ENCODE measurements at places on chromosomes 16 and 17.

DNA sequence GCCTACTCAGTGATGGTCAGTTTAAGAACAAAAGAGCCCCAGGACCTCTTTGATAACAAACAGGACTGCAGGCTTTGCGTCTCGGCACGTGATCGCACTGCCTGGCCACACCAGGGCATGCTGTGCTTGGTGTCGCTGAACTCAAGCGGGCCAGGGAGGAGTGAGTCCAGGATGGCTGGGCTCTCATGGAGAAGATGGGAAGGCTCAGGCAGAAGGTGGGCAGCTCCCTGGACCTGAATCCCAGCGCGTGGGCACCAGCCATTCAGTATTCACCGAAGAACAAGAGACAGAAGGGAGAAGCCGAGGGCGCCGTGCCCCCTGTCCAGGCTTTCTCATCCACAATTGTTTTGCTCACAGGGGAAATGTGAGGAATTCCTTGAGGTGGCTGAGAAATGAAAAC, 11.9 kb downstream of the KATNB1 start:
- DNase-seq: no peak

DNA sequence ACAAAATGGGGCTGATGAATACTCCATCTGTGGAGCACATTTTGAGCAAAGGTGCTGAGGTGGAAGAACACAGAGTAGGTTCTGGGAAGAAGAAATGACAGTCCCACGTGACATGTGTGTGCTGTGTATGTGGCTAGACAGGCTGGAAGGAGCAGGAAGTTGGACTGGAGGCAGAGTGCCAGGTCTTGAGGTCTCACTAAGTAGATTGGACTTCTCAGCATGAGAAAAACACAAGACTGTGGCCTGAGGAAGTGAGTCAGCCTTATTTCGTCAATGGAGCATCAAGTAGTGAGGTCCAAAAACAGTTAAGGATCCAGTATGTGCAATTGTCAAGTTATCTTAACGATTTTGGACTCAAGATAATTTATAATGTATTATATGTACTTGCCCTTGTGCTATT, 736.5 kb downstream of the KCNJ2 start:
- no peak for DNase-seq

DNA sequence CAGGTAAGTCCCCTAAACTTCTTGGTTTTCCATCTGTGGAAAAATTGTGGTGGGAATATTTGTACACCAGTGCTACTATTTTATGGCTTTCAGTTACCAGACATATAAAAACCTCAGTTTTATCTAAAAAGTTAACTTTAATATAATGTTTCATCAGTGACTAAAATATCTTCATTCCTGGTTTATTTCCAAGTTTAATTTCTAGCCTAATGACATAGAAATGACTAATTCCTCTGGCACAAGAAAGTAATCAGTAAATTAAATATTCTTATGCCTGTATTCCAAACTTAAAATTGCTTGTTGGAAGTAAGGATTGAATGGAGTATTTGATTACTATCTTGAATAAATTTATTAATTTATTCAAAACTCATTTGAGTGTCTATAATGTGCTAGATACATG, 757.0 kb downstream of the CDH11 start:
- DNase-seq: no peak

GRCh38 chr17:77959126-77959925, 823 bp downstream of the TNRC6C start:
- DNase-seq: peak; percentile 24

- no peak for DNase-seq
These were observed 91.7 kb downstream of the LITAF start for GRCh38 chr16:11495066-11495407.

- no peak for DNase-seq
These were observed at the start of gene CPHXL2 for GRCh38 chr16:75676909-75677308. TSS of gene CPHXL2 (minus strand) at chr16:75677009. CDS start at chr16:75676999, 10 bp downstream.

GRCh38 chr17:75684924-75685323, 17.8 kb downstream of the SAP30BP start:
- no peak for DNase-seq

- DNase-seq: no peak
These were observed 37.2 kb downstream of the CCDC42 start for GRCh38 chr17:8707332-8708024.

- no peak for DNase-seq
These were observed 8.5 kb downstream of the MMP28 start for GRCh38 chr17:35786941-35787432.

DNA sequence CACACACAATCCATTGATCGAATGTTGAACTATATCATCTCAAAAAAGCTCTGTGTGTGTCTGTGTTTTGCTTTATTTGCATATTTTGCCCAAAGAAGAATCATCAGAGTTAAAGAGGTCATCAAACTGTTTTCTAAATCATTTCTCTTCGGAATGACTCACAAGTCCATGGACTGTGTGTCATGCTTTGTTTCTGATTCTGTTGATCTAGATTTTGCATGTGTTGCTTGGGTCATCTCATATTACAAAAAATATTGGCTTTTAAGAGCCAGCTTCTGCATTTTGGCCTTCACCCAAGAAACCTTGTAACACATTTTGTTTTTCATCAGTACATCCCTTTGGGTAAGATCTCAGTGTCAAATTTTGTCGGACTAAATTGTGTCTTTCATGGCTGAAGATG, 471.2 kb upstream of the HSBP1 start:
- no peak for DNase-seq

- peak; percentile 52 for DNase-seq
These were observed 5.5 kb upstream of the SLC25A35 start for GRCh38 chr17:8300627-8301242.

- peak; percentile 73 for DNase-seq
These were observed 15.4 kb upstream of the PLLP start for GRCh38 chr16:57299719-57300386.

DNA sequence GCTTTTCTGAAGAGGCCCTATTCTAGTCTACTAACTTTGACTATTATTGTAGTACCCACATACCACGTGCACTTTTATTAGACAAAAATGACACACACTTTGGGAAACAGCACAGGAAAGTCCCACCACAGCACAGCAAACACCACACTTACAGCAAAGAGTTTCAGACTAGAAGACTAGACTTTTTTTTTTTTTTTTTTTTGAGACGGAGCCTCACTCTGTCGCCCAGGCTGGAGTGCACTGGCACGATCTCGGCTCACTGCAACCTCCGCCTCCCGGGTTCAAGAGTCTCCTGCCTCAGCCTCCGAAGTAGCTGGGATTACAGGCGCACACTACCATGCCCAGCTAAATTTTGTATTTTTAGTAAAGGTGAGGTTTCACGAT, 20.1 kb downstream of the YWHAE start:
- no peak for DNase-seq

DNA sequence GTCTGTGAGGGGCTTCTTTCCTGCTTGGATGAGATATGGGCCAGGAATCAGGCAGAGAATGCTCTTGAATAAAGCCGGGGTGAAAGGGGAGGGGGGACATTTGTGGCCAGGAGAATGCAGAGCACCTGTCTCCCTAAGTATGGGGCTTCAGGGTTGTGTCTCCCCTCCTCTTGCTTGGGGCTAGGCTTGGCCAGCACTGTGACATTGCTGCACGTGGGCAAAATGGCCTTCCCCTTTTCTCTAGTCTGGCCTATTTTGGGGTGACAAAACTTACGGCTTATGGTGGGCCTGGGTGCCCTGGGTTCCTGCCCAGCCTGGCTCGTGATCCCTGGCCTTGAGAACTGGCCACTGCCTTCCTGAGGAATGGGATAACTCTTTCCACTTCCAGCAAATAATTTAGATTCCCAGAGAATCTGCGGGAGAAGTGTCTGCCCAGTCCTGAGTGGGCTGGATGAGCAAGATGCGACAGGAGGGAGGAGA, 5.6 kb downstream of the NFE2L1 start:
- DNase-seq: no peak

GRCh38 chr16:50390914-50391716, 22.3 kb upstream of the BRD7 start:
- no peak for DNase-seq

DNA sequence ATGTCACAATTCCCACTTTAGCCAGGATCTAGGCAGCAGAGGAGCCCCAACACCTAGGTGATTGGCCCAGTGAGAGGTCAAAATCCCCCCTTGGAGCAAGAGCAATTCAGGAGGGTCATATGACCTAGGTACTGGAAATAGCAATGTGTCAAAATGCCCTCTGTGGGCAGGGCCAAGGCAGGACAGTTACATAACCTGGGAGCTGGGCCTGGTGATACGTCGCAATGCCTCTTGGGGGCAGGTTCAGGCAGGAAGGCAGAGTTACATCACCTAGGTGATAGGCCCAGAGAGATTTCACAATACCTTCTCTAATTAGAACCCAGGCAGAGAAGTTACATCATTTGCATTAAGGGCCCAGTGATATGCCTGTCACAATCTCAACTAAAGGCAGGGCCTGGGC, 1906.3 kb downstream of the TP53TG3F start:
- no peak for DNase-seq

- no peak for DNase-seq
These were observed 626 bp downstream of the NUPR1 start for GRCh38 chr16:28537964-28538732.

GRCh38 chr17:29761040-29761761, 138.5 kb upstream of the CORO6 start:
- DNase-seq: peak; percentile 69

GRCh38 chr17:68777243-68777855, 176.2 kb upstream of the FAM20A start:
- DNase-seq: no peak

DNA sequence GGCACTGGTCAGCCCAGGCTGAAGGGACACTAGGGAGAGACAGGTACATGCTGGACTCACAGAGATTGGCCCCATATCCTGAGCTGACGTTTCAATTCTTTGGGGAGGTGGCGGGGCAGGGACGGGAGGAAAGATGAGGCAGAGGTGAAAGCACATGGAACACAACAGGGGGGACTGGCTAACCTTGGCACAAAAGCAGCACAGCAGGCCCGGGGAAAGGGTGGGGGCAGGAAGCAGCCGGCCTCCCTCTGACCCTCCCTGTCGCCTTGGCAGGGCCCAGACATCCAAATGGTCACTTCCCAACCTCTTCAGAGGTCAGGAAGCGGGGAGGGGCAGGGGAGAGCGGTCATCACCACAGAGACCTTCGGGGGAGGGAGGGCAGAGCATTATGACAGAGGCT, 6.6 kb downstream of the VAT1 start:
- DNase-seq: no peak

- no peak for DNase-seq
These were observed 4.0 kb downstream of the MAFG start for GRCh38 chr17:81923302-81924260.

DNA sequence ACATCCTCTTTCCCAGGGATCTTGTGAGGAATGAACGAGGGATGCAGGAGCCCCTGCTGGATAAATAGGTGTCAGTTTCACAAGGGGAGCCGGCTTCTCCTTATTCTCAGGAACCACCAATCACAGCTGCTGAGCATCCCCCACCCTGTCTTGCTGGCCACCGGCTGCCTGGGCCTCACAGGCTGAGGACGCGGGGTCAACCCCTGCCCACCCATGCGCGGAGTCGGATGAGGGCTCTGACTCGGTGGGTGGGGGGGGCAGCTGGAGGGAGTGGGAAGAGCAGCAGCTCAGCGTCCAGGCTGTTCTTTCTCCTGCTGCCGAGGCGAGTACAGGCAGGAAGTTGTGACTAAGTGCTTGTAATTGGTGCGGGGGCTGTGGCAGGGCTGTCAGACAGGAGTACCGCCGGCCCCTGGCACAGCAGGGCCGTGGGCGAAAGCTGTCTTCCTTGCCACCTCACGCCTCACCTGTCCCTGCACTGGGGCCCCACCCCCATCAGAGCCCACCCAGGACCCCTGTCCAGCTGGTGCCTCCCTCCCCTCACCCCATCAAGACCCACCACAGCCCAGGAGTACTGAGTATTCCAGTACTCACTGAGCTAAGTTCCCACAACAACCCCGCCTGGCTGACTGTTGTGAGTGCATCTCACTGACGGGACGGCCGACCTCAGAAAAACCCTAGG, 11.0 kb upstream of the DPEP1 start:
- peak; percentile 60 for DNase-seq

GRCh38 chr17:82665891-82666290, 17.6 kb upstream of the WDR45B start:
- no peak for DNase-seq

DNA sequence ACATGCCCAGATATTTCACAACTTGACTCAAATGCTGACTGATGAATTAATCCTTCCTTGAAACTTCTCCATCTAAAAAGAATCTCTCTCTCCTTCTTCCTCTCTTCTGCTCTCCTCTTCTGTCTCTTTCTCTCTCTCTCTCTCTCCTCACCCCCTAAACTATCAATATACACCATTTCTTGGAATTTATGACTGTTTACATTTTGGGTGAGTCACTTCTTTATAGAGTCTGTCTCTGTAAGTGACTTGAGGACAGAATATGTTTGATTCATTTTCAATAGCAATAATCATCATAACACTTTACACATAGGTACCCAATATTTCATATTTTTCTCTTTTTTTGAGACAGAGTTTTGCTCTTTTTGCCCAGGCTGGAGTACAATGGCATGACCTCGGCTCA, 15.3 kb downstream of the OR3A1 start:
- DNase-seq: no peak
